A549 treated with AZD2906 at 1 μM for 4 hours (cell line): ENCODE measurements at places on chromosomes 2 and 18. TPM values are rescaled to one million over a fixed set of nuclear protein-coding genes. Genes with fewer than 3 reads are reported as not detected.

The ZAP70 gene
- 0.02 to 0.18 TPM (median 0.04 TPM) in 4 of 5 replicates, not detected in the other for total RNA-seq

The DPYSL5 gene
- 4.1 to 5.6 TPM (median 5.2 TPM) in 5 replicates for total RNA-seq

The CPO gene
- 0.05 to 0.11 TPM (median 0.09 TPM) in 4 of 5 replicates, not detected in the other for total RNA-seq

The IL36B gene
- 0.11 to 0.14 TPM in 2 of 5 replicates, not detected in the others for total RNA-seq

The NAT8 gene
- total RNA-seq = not detected in 5 replicates

The CTAGE1 gene
- not detected in 5 replicates for total RNA-seq

The ESPNL gene
- total RNA-seq = 0.07 to 0.22 TPM (median 0.14 TPM) in 5 replicates

The AQP12B gene
- not detected in 5 replicates for total RNA-seq

The GREB1 gene
- 2.3 to 4.1 TPM (median 3.5 TPM) in 5 replicates for total RNA-seq

The LIMS3 gene
- total RNA-seq = not detected in 5 replicates

The ANKAR gene
- 1.0 to 1.9 TPM (median 1.3 TPM) in 5 replicates for total RNA-seq

The ABCA12 gene
- 0.15 to 0.43 TPM (median 0.23 TPM) in 5 replicates for total RNA-seq
